Sigmoid colon (tissue), 7 donors: ENCODE measurements at places on chromosomes 4 and X. TPM values are rescaled to one million over a fixed set of nuclear protein-coding genes. Genes with fewer than 3 reads are reported as not detected.

GRCh38 chrX:110143454-110144210, 140.7 kb downstream of the TMEM164 start:
- H3K36me3 ChIP-seq: no peaks in the 10 kb centered on the region
- no peak overlapping the region for H3K4me3 ChIP-seq
- H3K27ac ChIP-seq: peak overlapping the region; percentile 20
- no peaks in the 10 kb centered on the region for H3K27me3 ChIP-seq

- H3K36me3 ChIP-seq: no peaks in the 10 kb centered on the region
- no peak for DNase-seq
- H3K27me3 ChIP-seq: no peaks in the 10 kb centered on the region
- peak overlapping the region; percentile 40 for H3K4me3 ChIP-seq
- H3K4me1 ChIP-seq: no peaks in the 10 kb centered on the region
- H3K27ac ChIP-seq: peak overlapping the region; percentile 73
Observed at GRCh38 chr4:8199594-8200301, 658 bp downstream of the SH3TC1 start.

DNA sequence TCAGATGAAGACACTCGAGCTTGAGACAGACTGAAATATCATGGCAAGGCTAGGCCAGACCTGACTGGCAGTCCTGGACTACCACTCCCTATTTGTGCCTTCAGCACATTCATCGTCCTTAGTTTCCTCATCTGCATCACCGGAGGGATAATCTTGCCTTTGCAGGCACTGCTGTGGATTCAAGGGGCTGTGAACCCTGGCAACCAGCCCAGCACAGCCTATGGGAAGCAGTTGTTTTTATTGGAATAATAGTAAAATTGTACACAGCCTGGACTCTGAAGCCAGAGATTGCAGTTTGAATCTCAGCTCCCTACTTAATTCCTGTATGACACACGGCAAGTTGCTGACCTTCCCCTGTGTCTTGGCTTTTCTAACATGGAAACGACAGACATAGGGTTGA, 161.0 kb downstream of the NSUN7 start:
- no peaks in the 10 kb centered on the region for H3K27me3 ChIP-seq
- H3K36me3 ChIP-seq: no peaks in the 10 kb centered on the region
- DNase-seq: no peak
- no peak overlapping the region for H3K4me3 ChIP-seq

- H3K27me3 ChIP-seq: no peaks in the 10 kb centered on the region
- no peaks in the 10 kb centered on the region for H3K36me3 ChIP-seq
- no peak overlapping the region for H3K27ac ChIP-seq
- DNase-seq: peak; percentile 60
- H3K4me3 ChIP-seq: no peak overlapping the region
Observed at GRCh38 chrX:68723491-68724155, 76.2 kb downstream of the STARD8 start.

Gene MAGEB1
- not detected for total RNA-seq
